Neural crest cell (in vitro differentiated cells): ENCODE measurements at places on chromosomes 7 and 10. TPM values are rescaled to one million over a fixed set of nuclear protein-coding genes. Genes with fewer than 3 reads are reported as not detected.

ZNF316 gene
- total RNA-seq: 40.7 and 43.8 TPM in 2 replicates

- peaks cover 30% of the 10 kb centered on the region for H3K4me1 ChIP-seq
- DNase-seq: no peak
- no peaks in the 10 kb centered on the region for H3K27me3 ChIP-seq
- H3K27ac ChIP-seq: no peak overlapping the region
- H3K36me3 ChIP-seq: peaks cover 37% of the 10 kb centered on the region
Measured at GRCh38 chr10:113683300-113683699, 3.6 kb downstream of the CASP7 start.

FAM53B gene
- 41.3 TPM in 2 replicates for total RNA-seq

- no peaks in the 10 kb centered on the region for H3K4me1 ChIP-seq
- no peak overlapping the region for H3K27ac ChIP-seq
- no peak for DNase-seq
- H3K36me3 ChIP-seq: no peaks in the 10 kb centered on the region
- H3K4me3 ChIP-seq: no peak overlapping the region
Measured at GRCh38 chr10:8563478-8563877, 509.0 kb downstream of the GATA3 start.

GRCh38 chr7:14233868-14234369 is 244.5 kb upstream of the ETV1 start:
- DNase-seq: no peak
- no peak overlapping the region for H3K27ac ChIP-seq
- H3K4me3 ChIP-seq: no peak overlapping the region
- no peaks in the 10 kb centered on the region for H3K36me3 ChIP-seq
- H3K27me3 ChIP-seq: no peaks in the 10 kb centered on the region

CYP26C1 gene
- total RNA-seq: 0.30 and 0.37 TPM in 2 replicates

SLC18A2 gene
- total RNA-seq: 0.05 and 0.07 TPM in 2 replicates

DNA sequence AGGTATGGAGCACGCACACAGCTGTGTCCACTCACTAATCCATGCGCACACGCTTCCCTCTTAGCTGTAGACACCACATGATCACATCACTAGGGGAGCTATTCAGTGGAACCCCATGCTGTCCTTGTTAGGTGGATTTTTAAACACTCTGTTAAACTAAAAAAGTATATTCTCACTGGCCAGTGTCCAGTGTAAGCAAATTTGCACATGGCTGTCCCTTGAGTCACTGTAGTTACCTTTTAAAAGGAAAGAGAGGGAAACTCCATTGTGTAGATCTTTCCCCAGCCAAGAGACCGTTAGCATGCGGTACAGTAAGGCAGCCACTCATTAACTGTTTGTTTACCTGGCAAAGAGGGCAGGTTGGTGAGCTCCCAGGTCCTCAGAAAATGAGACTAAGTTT is 81.6 kb upstream of the INSYN2A start:
- no peak for DNase-seq
- H3K36me3 ChIP-seq: peaks cover 32% of the 10 kb centered on the region
- H3K4me1 ChIP-seq: no peaks in the 10 kb centered on the region
- no peak overlapping the region for H3K4me3 ChIP-seq

- H3K4me3 ChIP-seq: peak overlapping the region; percentile 61
- H3K4me1 ChIP-seq: peaks cover 33% of the 10 kb centered on the region
- no peak overlapping the region for H3K27ac ChIP-seq
- no peaks in the 10 kb centered on the region for H3K36me3 ChIP-seq
- DNase-seq: no peak
Measured at GRCh38 chr7:138666385-138666784, 34.8 kb downstream of the SVOPL start.

GRCh38 chr10:113704637-113705343 is 25.1 kb downstream of the CASP7 start:
- no peak overlapping the region for H3K4me3 ChIP-seq
- H3K27ac ChIP-seq: no peak overlapping the region
- peak; percentile 45 for DNase-seq
- H3K36me3 ChIP-seq: no peaks in the 10 kb centered on the region
- no peaks in the 10 kb centered on the region for H3K27me3 ChIP-seq
- peaks cover 15% of the 10 kb centered on the region for H3K4me1 ChIP-seq

- no peak for DNase-seq
- H3K4me3 ChIP-seq: peak overlapping the region; percentile 82
- H3K27ac ChIP-seq: no peak overlapping the region
- H3K27me3 ChIP-seq: peaks cover 40% of the 10 kb centered on the region
Measured at GRCh38 chr10:102919992-102920739, 2.1 kb downstream of the CNNM2 start.

GRCh38 chr10:118054383-118054782 is 7.6 kb upstream of the RAB11FIP2 start:
- H3K27ac ChIP-seq: no peak overlapping the region
- no peaks in the 10 kb centered on the region for H3K36me3 ChIP-seq
- H3K4me1 ChIP-seq: no peaks in the 10 kb centered on the region
- H3K27me3 ChIP-seq: no peaks in the 10 kb centered on the region
- no peak for DNase-seq

THSD7A gene
- total RNA-seq: 4.8 and 5.5 TPM in 2 replicates

GRCh38 chr7:142788303-142789289 is 17.8 kb downstream of the PRSS2 start:
- no peak overlapping the region for H3K27ac ChIP-seq
- H3K4me3 ChIP-seq: no peak overlapping the region
- no peaks in the 10 kb centered on the region for H3K36me3 ChIP-seq
- H3K4me1 ChIP-seq: peaks cover under 1% of the 10 kb centered on the region

- no peak overlapping the region for H3K4me3 ChIP-seq
- H3K27ac ChIP-seq: no peak overlapping the region
- H3K36me3 ChIP-seq: peaks cover 3% of the 10 kb centered on the region
- no peaks in the 10 kb centered on the region for H3K4me1 ChIP-seq
- DNase-seq: no peak
Measured at GRCh38 chr7:92732316-92733036, 103.9 kb downstream of the CDK6 start.

- no peak overlapping the region for H3K27ac ChIP-seq
- no peak for DNase-seq
- no peak overlapping the region for H3K4me3 ChIP-seq
- peaks cover 21% of the 10 kb centered on the region for H3K4me1 ChIP-seq
- H3K27me3 ChIP-seq: no peaks in the 10 kb centered on the region
Measured at GRCh38 chr7:47432671-47433563, 149.0 kb downstream of the TNS3 start.

DNA sequence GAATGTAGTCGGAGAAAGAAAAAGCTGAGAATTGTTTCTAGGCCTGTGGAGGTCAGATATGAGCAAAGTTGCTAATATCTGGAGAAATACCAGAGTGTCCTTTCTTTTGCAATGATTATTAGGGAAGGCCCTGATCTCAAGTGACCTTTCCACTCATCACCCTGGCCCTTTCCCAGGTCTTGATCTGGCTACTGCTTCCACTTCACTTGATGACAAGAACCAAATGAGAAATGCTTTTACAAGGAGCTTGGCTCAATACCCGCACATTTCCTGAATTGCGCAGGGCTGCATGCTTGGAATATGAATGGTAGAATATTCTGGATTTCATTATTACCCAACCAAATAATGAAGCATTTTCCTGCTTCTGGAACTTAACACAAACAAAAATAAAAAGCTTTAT is 104.6 kb downstream of the ITGB8 start:
- H3K27me3 ChIP-seq: no peaks in the 10 kb centered on the region
- H3K4me1 ChIP-seq: peaks cover 4% of the 10 kb centered on the region
- no peak overlapping the region for H3K4me3 ChIP-seq
- no peaks in the 10 kb centered on the region for H3K36me3 ChIP-seq

DNA sequence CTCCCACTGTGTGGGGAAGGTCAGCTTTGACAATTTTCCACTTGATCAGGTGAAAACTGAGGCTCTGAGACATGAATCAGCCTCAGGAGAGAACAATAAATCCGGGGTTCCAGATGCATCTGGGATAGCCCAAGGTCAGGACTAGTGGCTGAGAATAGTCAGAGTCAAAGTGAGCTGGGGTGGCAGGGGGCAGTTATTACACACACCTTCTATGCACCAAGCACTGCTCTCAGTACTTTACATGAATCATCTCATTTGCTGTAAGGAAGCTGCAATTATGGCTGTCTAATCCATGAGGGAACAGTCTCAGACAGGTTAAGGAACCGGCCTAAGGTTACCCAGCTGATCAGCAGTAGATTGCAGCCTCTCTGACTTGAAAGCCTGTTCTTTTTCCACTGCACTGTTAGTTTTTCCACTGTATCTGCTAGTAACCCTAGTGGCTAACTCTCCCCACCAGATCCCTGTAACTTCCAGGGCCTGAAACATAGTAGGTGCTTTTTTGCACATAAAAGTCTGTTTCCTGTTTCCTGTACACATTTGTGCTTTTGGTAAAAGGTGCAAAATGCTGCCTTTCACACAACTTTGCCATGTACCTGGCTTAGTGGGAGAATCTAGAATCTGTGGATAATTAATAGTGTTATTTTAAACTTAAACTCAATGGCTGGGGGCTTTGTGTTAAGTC is 125.9 kb downstream of the EMX2 start:
- no peak overlapping the region for H3K27ac ChIP-seq
- H3K27me3 ChIP-seq: no peaks in the 10 kb centered on the region
- no peak overlapping the region for H3K4me3 ChIP-seq

- H3K27me3 ChIP-seq: no peaks in the 10 kb centered on the region
- no peak for DNase-seq
Measured at GRCh38 chr10:31838065-31838464, 90.6 kb downstream of the ARHGAP12 start.

DNA sequence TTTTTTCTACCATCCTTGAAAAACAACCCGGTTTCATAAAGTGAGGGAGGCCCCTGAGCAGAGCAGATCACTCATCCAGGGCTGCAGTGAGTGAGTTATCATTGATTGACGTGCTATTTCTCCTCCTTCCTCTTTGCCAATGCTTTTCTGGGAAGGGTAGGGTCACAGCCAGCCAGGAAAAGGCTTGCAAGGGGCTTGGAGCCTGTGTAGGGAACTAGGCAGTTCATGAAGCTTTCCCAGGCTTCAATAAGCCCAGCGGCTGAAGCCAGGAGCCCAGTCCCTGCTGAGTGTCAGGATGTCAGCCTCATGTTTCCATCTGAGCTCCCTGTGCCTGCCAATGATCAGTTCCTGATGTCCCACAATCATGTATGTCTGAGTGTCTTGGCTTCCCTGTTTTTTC is 584.7 kb downstream of the GALNT17 start:
- H3K4me3 ChIP-seq: no peak overlapping the region
- no peak overlapping the region for H3K27ac ChIP-seq
- H3K4me1 ChIP-seq: peaks cover 15% of the 10 kb centered on the region

GRCh38 chr7:135856356-135857144 is 107.9 kb upstream of the FAM180A start:
- H3K27me3 ChIP-seq: no peaks in the 10 kb centered on the region
- no peaks in the 10 kb centered on the region for H3K4me1 ChIP-seq
- DNase-seq: no peak
- no peak overlapping the region for H3K4me3 ChIP-seq
- no peak overlapping the region for H3K27ac ChIP-seq

- no peak for DNase-seq
- H3K27ac ChIP-seq: no peak overlapping the region
- H3K4me3 ChIP-seq: no peak overlapping the region
- no peaks in the 10 kb centered on the region for H3K4me1 ChIP-seq
- no peaks in the 10 kb centered on the region for H3K27me3 ChIP-seq
- no peaks in the 10 kb centered on the region for H3K36me3 ChIP-seq
Measured at GRCh38 chr10:29948881-29949355, 110.5 kb downstream of the JCAD start.

SAP25 gene
- total RNA-seq: 3.4 and 4.6 TPM in 2 replicates

GRCh38 chr7:157412021-157412443 is 75.2 kb downstream of the DNAJB6 start:
- H3K4me3 ChIP-seq: no peak overlapping the region
- H3K36me3 ChIP-seq: peaks cover 23% of the 10 kb centered on the region
- DNase-seq: no peak

GHRHR gene
- 0.84 TPM in 1 of 2 replicates, not detected in the other for total RNA-seq

DNA sequence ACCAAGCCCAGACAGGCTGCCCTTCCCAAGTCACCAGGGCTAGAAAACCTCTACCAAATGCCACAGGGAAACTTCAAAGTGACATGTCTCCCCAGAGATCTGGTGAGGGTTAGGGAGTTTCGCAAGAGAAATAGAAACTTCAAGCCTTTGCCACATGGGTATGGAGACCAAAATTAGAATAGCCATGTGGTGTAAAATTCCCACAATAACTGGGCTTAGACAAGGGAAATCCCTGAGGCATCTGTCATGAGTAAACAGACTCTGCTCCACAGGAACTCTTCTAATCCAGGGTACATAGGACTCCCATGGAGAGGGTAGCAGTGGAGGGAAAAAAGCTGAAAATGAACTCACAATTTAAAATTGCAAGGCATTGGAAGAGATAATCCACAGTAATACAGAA is 14.3 kb downstream of the ADAM12 start:
- H3K4me3 ChIP-seq: no peak overlapping the region
- DNase-seq: no peak
- peaks cover 8% of the 10 kb centered on the region for H3K4me1 ChIP-seq

- H3K4me1 ChIP-seq: peaks cover 28% of the 10 kb centered on the region
- no peaks in the 10 kb centered on the region for H3K27me3 ChIP-seq
- no peak overlapping the region for H3K27ac ChIP-seq
- no peak for DNase-seq
- no peak overlapping the region for H3K4me3 ChIP-seq
Measured at GRCh38 chr7:111140091-111140865, 49.4 kb downstream of the LRRN3 start.

GRCh38 chr7:123022576-123022975 is 27.1 kb upstream of the TAS2R16 start:
- H3K27ac ChIP-seq: no peak overlapping the region
- no peaks in the 10 kb centered on the region for H3K4me1 ChIP-seq
- DNase-seq: no peak
- no peaks in the 10 kb centered on the region for H3K27me3 ChIP-seq
- H3K36me3 ChIP-seq: peaks cover 3% of the 10 kb centered on the region
- no peak overlapping the region for H3K4me3 ChIP-seq

- peaks cover 25% of the 10 kb centered on the region for H3K27me3 ChIP-seq
- no peak for DNase-seq
- no peak overlapping the region for H3K27ac ChIP-seq
- peak overlapping the region; percentile 87 for H3K4me3 ChIP-seq
- H3K36me3 ChIP-seq: no peaks in the 10 kb centered on the region
- peaks cover 36% of the 10 kb centered on the region for H3K4me1 ChIP-seq
Measured at GRCh38 chr7:128404143-128404681, 5.6 kb downstream of the IMPDH1 start.

GRCh38 chr7:38311329-38311937 is 38.0 kb upstream of the TARP start:
- no peak overlapping the region for H3K4me3 ChIP-seq
- no peak overlapping the region for H3K27ac ChIP-seq
- DNase-seq: no peak

NME8 gene
- total RNA-seq: not detected in 2 replicates
